ENCODE measurements at places on chromosomes 16 and 17.

DNA sequence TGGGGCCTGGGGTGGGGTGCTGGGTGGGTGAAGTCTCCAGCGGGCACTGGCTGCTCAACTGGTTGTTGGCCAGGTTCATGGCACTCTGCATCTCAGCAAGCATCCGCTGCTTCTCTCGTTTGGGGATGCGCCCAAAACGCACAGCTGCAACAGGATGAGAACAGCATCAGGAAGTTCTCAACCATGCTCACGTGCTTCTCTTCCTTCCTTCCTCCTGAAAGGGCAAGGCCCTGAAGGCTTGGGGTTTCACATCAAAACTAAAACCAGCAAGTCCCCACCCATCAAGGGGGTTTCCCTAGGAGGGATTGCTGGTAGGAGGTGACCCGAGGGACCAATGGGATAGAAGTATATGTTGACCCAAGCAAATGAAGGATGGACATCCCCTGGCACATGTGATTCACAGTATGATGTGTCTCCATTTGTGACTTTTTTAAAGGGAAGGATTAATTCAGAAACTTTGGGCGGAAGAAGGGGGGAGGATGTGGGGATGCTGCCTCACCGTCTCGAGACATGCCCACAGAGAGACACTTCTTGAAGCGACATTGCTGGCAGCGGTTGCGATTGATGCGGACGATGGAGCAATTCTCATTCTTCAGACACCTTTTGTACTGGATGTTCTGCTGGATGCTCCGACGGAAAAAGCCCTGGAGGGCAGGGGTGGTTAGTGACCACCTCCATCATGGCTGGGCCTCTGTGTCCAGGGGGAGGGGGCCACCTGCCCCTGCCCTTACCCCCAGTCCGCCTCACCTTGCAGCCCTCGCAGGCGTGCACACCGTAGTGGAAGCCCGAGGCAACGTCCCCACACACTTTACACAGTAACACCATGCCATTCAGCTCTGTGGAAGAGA is 4.2 kb downstream of the NR1D1 start:
- DNase-seq, result no peak

DNA sequence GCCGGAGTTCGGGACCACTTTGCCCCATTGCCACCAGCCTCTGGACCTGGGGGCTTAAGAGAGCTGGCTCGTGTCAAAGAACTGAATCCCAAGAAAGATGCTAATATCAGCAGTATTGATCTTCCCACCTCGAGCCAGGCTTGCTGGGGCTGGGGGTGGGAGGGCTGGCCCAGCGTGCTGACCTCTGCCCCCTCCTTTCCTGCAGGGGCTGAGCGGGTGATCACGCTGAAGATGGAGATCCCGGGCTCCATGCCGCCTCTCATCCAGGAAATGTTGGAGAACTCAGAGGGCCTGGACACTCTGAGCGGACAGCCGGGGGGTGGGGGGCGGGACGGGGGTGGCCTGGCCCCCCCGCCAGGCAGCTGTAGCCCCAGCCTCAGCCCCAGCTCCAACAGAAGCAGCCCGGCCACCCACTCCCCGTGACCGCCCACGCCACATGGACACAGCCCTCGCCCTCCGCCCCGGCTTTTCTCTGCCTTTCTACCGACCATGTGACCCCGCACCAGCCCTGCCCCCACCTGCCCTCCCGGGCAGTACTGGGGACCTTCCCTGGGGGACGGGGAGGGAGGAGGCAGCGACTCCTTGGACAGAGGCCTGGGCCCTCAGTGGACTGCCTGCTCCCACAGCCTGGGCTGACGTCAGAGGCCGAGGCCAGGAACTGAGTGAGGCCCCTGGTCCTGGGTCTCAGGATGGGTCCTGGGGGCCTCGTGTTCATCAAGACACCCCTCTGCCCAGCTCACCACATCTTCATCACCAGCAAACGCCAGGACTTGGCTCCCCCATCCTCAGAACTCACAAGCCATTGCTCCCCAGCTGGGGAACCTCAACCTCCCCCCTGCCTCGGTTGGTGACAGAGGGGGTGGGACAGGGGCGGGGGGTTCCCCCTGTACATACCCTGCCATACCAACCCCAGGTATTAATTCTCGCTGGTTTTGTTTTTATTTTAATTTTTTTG is 8.5 kb downstream of the GJD3 start:
- DNase-seq, result no peak

DNA sequence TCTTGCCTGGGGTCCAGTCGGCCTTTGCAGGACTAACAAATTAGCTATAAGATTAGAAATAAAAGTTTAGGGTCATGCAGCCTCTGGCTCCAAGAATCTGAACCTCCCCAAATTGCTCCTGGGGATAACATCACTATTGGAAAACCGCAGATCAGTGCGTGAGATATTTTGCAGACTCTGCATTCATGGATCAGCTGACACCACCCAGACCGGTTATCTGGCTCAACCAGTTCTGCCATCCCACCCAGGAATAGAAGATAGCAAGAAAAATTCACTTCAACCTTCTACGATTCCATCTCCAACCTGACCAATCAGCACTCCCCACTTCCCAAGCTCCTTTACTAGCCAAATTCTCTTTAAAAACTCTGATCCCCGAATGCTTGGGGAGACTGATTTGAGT is 4.3 kb upstream of the PGS1 start:
- no peak for DNase-seq

- no peak for DNase-seq
Observed at GRCh38 chr17:68961214-68961882, 6.2 kb upstream of the ABCA8 start.

DNA sequence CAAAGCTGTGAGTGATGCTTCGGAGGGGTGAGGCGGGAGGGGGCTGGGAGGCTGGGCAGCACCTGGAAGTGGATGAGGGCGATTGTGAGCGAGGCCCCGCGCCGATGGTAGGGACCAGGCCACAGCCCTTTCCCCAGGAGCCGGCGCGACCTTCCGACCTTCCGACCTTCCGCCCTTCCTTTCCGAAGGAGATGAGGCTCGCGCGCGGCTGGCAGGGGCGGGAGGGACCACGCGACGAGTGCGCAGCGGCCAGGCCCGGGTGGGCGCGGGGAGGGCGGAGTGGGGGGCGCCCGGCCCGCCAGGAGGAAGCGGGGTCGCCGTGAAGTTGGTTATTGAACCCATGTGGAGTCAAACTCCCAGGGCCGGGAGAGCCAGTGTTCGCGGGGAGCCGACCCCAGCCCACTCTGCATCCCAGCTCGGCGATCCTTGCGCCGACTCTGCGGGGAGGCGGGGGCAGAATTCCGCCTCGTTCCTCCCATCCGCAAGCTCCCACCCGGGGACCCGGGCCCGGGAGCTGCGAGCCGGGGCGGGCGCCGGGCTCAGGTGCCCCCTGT is 56.6 kb downstream of the RAP1GAP2 start:
- no peak for DNase-seq

GRCh38 chr16:66367968-66368891 is 1.7 kb downstream of the CDH5 start:
- DNase-seq, result no peak

DNA sequence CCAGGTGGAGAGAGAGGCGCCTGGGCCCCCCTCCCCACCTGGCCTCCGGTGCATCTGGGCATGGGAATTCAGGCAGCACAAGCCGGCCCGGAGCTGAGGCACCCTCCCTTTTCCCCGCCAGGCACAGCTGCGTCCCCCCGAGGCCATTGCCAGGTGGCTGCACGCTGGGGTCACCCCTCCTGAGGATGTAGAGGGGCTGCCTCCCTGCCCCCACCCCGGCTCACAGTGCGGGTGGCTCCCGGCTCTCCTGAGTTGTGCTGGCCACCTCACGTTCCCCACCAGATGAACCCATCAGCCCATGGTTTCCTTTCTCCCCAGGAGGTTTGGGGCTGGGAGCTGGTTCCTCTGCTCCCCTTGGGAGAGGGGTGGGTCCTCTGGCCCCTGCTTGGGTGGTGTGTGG is 12.6 kb downstream of the CACNA1H start:
- DNase-seq, result no peak

GRCh38 chr16:88747588-88748301 is 37.3 kb downstream of the PIEZO1 start:
- DNase-seq, result peak; percentile 69

- no peak for DNase-seq
Observed at GRCh38 chr17:79485419-79485985, 125.3 kb downstream of the RBFOX3 start.

DNA sequence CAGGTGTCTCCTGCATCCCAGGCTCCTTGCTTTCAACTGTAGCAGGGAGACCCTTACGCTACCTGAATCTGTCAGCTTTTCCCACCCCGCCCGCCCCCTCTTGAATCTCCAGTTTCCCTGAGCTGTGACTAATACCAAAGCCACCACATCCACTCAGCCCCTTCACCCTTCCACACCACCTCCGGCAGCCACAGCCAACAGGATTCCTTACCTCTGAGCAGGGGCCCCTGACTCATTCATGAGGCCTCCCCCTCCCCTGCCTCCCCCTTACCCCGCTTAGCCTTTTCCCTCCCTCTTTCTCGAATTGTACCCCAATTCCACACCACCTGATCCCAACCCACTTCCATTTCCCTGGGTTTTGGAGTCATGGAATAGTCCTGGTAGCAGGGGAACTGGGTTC is 2.3 kb downstream of the STX1B start:
- DNase-seq, result no peak

DNA sequence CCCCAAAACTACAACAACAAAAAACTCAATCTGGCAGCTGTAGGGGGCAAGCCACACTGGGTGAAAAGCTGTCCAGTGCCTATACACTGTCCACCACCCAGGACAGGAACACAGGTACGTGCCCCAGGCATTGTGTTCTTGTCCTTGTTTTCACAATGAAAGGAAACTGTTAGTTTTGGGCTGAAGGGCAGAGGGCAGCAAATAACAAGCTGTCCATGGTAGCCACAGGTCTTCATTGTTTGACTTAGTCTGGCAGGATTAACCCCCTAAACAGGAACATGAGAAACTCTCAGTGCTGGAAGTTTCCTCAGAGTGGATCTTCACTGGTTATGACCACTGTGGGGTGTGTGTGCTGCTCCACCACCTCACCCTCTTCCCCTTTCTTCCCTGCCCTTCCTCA is 224.6 kb upstream of the N4BP1 start:
- DNase-seq, result no peak

DNA sequence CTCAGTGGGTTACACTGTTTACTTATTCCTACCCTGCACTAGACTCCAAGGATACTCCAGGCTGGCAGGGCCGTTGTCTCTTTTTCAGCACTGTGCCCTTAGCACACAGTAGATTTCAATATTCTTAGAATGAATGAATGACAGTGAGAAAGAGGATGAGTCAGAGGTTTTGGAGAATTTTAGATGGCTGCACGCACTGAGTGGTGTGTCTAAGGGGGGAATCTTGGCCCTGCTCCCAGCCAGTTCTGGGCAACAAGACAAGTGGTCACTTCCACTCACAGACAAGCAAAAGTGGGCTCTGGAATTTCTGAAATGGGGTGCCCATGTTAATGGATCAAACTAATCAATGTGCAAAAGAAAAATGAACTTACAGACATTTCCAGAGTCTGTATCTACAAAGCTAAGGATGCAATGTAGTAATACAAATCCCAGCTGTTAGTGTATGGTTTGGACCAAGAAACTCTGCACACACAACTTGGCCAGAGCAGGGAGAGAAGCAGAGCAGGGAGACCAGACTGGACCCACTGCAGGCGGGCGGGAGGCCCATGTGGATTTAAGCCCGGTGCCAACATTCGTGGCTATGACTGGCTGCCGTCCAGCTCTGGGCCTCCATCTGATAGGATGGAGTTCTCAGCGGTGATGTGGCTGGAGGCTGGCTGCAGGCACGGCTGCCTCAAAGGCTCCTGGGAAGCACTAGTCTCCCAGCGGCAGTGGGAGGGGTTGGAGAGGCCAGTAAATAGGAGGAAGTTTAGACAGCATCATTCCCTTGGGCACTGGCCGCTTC is 95.6 kb upstream of the CDYL2 start:
- no peak for DNase-seq

DNA sequence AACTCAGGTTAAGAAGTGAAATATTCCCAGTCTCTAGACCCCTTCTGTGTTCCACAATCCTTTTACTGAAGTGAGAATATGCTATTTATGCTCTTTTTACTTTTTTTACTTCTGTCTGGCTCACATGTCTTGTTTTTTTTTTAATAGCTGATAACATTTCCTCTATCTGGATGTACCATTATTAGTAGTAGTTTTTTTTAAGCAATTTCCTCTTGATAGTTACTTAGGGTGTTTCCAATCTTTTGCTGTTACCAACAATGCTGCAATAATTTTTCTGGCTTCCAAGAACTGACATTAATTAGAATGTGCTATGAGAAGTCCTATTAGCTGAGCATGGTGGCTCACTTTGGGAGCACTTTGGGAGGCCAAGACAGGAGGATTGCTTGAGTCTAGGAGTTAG is 32.0 kb downstream of the KSR1 start:
- DNase-seq, result no peak

DNA sequence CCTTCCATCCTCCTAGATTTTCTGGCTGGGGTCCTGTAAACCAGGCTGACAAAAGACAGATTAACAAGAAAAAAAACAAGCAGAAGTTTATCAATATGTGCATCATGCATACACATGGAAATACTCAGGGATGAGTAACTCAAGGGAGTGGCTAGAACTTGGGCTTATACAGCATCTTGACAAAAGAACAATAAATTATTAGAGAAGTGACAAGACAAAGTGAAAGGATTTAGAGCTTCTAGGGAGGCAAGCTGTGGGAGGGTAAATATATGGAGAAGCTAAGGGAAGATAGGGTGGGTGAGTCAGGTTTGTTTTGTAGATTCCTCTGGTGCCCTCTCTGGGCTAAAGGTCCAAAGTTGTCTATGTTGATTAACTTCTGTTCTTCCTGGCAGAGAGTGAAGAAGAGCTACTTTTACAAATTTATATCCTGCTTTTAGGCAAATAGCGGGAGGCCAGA is 48.0 kb upstream of the NDRG4 start:
- DNase-seq, result no peak

GRCh38 chr16:1054660-1055556 is 17.6 kb upstream of the SSTR5 start:
- peak; percentile 71 for DNase-seq

DNA sequence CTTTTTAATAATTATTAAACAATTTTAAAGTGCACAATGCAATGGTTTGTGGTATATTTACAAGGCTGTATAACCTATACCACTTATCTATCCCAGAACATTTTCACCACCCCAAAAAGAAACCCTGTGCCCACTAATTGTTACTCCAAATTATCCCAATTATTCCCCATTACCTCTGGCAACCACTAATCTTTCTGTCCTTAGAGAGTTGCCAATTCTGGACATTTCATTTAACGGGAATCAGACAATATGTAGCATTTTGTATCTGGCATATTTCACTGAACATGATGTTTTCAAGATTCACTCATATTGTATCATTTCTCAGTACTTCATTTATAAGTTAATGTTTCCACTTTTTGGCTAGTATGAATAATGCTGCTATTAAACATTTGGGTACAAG is 103.1 kb upstream of the NACA2 start:
- DNase-seq, result no peak

DNA sequence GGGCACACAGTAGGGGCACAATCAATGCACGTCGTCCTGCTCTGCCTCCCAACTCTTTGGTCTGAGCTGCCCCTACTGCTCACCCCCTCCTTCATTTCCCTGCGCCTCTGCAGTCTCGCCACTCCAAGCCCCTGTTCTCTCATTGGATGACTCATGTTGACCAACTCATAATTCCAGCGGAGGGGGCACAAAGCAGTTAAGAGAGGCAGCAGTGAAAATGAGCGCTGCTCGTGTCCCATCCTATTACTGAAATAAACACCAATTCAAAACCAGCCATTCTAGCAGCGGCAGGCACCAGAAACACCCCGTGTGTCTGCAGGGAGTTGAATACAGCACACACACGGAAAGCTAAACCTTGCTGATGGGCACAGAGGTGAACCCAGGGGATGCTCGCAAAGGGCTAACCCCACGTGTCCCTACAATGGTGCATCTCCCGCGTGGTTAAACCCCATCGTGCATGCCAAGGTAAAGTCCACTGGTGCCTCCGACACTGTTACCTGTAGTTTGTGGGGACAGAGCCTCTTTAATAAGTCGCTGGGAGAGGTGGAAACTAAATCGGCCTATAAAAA is 310.4 kb downstream of the XYLT1 start:
- DNase-seq, result peak; percentile 8
